ENCODE measurements at places on chromosomes 2 and 18.

GRCh38 chr2:124039762-124040291 is 14.7 kb downstream of the CNTNAP5 start:
- no peak for DNase-seq

DNA sequence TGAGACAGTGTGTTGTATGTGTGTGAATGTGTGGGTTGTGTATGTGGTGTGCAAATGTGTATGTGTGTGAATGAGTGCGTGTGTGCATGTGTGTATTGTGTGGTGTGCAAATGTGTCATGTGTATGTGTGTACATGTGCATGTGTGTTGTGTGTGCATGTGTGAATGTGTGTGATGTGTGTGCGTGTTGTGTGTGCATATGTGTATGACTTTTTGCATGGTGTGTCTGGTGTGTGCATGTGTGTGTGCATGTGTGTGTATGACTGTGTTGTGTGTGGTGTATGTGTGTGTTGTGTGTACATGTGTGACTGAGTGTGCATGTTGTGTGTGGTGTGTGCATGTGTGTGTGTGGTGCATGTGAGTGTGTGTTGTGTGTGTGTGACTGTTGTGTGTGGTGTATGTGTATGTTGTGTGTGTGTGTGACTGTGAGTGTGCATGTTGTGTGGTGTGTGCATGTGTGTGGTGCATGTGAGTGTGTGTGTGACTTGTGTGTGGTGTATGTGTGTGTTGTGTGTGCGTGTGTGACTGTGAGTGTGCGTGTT is 268.3 kb downstream of the DCDC2C start:
- no peak for DNase-seq

DNA sequence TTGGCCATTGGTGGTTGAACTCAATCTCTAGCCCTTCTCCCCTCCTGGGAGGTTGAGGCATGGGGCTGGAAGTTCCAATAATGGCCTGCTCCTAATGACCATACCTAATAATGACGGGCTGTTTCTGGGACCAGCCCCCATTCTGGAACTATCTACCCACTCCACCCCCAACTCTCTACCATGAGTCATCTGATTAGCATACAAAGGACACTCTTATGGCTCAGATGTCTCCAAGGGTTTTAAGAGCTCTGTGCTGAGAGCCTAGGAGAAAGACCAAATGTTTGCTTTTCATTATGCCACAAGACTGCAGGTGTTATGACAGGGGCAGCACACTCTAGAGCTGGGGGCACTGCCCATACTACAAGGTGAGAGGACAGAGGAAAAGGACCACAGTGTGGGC is 137.0 kb upstream of the NCKAP5 start:
- no peak for DNase-seq

DNA sequence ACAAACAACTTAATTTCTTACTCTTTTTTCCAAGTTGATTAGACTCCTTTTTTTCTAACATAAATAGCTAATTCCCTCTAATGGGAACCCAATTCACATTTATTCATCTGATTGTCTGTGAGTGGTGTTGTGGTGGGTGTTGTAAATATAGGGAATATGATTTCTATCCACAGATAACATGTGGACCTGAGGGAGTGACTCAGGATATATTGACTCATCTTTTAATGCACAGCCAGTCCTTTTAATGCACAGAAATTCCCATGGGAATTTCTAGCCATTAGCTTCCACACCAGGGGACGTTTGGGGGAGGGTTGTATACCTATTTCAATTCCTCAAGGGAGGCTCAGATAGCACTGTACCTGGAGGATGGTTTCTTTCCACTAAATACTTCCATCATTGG is 1339.6 kb upstream of the LRRTM1 start:
- DNase-seq: no peak

DNA sequence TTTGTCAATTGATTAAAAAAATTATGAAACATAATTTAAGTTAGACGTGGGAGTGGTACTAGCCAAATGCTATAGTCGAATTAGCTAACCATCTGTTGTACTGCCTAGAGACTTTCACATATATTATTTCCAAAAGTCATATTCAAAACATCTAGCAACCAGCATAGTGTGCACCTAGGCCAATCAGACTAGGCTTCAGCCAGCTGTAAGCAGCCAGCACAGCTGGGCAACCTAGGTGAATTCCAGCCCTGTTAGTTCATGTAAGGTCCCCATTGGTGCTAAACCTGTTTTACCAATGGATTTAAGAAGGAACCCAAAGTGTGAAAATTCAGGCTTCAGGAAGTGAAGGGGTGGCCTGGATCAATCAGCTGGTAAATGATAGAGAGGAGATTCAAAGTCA is 144.3 kb downstream of the BCL2 start:
- DNase-seq: no peak

DNA sequence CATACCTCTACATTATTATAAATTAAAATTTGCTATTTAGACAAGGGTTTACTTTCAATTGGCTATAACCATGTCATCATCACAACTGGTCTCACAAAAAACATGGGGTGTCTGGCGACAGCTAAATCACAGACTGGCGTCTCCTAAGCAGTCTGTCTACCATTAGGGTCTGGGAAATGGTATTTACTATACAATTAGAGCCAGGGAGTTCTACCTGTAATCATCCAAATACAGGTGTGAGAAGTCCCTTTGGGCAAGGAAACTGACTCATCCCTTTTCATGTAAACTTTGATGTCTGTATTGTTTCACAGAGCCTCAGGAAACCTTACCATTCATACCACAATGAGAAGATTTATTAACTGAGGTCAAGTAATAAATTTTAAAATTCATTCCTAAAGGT is 126.7 kb downstream of the OLA1 start:
- DNase-seq: no peak

DNA sequence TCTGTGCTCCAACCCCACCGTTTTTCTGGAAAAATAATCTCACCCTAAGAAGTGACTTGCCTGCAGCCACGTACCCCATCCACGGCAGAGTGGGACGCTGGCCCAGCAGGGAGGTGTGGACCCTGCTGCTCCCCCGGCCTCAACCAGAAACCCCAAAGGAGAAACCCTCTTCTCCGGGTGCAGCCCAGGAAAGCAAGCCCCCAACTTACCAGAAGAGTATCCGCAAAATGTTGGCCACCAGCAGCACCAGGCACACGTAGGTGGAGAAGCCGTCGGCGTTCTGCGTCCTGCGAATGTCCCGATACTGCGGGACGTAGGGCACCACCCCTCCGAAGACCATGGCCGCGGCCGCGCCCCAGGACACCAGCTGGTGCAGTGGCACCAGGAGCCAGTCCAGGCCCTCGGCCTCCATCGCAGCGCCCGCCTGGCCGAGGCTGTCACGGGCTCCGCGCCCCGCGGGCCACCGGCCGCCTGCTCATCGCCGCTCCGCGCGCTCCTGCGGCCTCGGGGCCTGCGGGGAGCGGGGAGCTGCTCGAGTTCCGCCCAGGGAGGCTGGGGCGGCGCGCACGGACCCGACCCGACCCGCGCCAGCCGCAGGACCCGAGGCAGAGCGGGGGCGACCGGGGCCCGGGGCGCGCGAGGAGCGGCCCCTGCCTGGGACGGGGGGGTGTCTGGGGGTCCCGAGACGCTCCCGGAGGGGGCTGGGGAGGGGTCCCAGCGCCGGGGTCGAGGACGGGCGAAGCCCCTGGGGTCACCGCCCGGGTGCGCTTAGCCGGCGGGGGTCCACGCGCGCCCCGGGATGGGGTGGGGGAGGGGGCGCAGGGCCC is 725 bp downstream of the SLC66A2 start:
- no peak for DNase-seq

DNA sequence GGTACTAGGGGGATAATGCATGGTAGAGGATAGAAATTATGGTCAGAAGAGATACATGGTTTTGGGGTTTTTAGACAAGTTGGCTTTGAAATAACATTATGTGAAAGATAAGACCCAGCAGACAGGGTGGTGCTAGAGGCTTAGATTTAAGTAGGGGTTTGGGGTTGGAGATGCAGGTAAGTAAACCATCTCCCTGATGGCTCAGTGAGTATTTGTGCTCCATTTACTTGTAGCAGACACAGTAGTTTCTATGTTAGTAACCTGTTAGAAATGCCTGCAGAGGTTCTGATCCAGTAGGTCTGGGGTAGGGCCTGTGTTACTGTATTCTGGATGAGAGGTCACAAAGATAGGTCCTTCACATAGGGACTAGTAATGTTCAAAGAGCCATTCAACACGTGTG is 13.7 kb downstream of the WDR43 start:
- no peak for DNase-seq

GRCh38 chr2:43542285-43542933 is 53.4 kb downstream of the THADA start:
- DNase-seq: no peak

- DNase-seq: peak; percentile 23
Measured at GRCh38 chr2:170930131-170930990, 1.3 kb downstream of the GORASP2 start.

- DNase-seq: no peak
Measured at GRCh38 chr2:135157856-135158255, 105.8 kb downstream of the RAB3GAP1 start.

GRCh38 chr2:52710810-52711618 is 1056.6 kb upstream of the CHAC2 start:
- DNase-seq: no peak

GRCh38 chr2:72389447-72389846 is 241.8 kb upstream of the CYP26B1 start:
- no peak for DNase-seq

- no peak for DNase-seq
Measured at GRCh38 chr2:28247734-28248133, 144.9 kb upstream of the FOSL2 start.

GRCh38 chr2:181462033-181462432 is 4.8 kb downstream of the ITGA4 start:
- DNase-seq: no peak

- DNase-seq: no peak
Measured at GRCh38 chr2:39994151-39994550, 215.1 kb upstream of the THUMPD2 start.

DNA sequence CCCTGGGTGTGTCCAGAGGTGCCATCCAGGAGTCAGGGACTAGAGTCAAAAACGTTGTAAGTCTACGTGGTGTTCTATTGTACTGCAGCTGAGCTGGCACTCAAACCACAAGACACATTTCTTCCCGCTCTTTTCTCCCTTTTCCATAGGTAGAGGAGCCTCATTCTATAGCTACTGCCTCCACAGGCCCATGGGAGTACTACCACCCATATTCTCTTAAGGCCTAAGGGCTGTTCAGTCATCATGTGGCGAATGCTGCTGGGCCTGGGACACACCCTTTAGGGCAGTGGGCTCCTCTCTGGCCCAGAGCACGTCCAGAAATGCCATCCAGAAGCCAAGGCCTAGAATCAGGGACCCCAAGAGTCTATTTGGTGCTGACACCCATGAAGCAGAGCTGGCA is 1271.7 kb downstream of the CNTNAP5 start:
- DNase-seq: no peak

DNA sequence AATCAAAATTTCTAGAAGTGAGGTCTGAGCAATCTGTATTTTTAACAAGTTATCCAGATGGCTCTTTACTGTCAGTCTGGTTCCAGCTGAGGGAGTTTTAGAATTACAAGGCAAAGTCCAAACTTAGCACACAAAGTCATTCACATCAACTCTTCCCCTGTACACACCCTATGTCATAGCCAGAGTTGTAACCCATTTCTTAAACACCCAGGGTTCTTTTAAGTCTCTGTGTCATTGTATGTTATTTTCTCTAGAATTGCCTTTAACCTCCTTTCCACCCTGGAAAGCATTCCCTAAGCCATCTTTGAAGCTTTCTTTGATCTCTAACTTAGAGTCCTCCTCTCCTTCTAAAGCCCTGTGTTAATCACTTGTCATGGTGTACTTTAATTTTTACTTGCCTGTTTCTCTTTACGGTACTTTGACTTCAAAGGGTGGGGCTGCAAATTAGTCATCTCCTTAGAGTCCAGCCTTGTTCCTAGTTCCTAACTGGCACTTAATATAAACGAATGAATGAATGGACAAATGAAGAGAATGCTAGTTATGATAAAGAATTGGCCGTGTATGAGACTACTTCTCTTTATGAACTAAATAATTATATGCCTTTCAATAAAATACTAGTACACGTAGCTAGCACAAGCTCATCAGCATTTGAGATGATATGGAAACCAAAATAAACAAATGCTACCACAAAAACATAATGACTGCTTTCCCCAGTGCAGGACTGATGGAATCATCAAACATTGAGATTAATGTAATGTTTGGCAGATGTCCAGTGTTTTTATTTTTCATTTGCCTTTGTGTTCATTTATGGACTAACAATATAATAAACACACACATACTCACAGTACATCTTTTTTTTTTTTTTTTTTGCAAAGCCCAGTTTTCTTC is 11.9 kb upstream of the ACTR3 start:
- DNase-seq: no peak

DNA sequence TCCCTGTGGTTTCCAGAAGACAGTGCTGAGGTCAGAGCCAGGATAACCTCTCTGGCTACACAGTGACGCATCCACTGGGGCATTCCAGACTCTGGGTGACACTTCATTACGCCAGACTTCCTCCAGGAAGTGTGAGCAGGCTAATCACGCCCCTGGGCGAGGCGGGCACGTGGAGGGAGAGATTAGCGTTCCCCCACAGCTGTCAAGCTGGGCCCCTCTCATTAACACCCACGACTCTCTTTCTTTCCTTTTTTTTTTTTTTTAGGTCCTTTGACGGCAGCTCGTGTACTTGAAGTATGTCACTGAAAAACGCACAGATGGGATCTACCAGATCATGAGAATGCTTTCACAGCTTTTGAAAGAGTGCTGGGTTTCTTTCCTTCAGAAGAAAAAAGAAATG is 274.6 kb downstream of the AFF3 start:
- DNase-seq: no peak

DNA sequence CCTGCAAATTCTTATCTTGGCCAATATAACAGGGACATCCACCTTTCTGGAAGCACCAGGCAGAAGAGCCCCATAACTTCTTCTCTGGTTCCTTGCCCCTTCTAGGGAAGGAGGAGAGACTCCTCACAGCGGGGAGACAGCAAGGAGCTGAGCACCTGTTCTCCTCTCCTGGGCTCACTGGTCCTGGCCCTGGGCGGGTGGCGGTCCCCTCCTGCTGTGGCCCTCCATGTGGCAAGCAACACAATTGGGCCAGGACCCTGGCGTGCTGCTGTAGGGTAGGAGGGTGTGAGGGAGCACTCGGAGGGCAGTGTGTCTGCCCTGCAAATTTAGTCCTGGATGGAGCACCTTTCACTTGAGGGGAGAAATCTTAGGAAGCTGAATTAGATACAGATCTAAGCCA is 6.9 kb downstream of the IL37 start:
- no peak for DNase-seq

DNA sequence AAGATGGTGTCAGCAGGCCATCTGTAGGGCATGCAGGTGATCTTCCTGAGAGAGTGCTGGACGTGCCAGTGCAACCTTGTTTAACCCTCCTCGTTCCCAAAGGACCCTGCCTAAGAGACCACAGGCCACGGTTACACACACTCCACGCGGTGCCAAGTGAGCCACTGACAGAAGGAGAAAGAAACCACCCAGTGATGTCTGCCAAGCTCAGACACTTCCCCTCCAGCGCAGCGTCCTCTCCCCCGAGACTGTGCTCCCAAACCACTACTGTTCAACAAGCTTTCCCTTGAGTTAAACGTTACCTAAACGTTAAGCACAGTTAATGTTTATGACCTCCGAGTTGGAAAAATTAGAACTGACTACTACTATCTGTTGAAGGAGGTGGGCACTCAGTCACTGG is 119.1 kb upstream of the NCK2 start:
- DNase-seq: no peak
